Spleen (tissue), 13 donors: ENCODE measurements at places on chromosomes 5 and 9. TPM values are rescaled to one million over a fixed set of nuclear protein-coding genes. Genes with fewer than 3 reads are reported as not detected.

FCN2 gene
- polyA plus RNA-seq, result 3.7 TPM

DAPK1 gene
- 15.4 TPM for polyA plus RNA-seq

GFI1B gene
- polyA plus RNA-seq, result 0.20 TPM

NUDT2 gene
- polyA plus RNA-seq, result 21.0 TPM

XPA gene
- polyA plus RNA-seq, result 11.4 TPM

IL13 gene
- 0.07 TPM for polyA plus RNA-seq

GABRA1 gene
- polyA plus RNA-seq, result 0.02 TPM

MGAT1 gene
- 74.9 TPM for polyA plus RNA-seq

CBY3 gene
- 0.12 TPM for polyA plus RNA-seq
